ENCODE measurements at places on chromosomes 7 and 10.

- DNase-seq, result no peak
Measured at GRCh38 chr10:93095225-93095624, 21.5 kb downstream of the CYP26A1 start.

GRCh38 chr10:58821752-58822056 is 309.0 kb downstream of the BICC1 start:
- no peak for DNase-seq

DNA sequence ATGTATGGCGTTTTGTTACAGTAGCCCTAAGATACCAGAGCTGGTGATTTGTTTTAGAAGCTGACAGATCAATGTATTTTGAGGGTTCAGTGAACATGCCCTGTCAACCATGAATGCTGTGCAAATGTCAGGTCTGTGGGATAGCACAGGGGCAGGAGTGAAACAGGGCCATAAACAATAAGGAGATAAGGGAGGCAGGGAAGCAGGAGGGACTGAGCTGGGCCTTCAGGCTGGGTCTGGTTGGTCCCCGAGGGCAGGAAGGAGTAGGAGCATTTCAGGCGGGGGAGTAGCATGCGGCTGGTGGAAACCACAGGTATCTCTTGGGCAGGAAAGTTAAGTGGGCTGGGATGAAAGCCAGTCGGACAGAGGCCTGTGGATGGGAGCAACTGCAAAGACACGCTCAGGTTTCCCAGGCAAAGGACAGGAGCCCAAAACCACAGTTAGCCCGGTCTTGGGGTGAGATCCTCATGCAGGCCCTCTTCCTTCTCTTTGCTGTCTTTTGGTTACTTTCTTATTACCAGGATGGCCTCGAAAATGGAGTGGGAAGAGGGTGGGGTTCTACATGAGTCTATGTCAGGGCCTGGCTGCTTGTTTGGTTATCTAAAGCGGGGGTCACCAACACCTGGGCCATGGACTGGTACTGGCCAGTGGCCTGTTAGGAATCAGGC is 69.5 kb upstream of the SEPHS1 start:
- DNase-seq, result no peak

GRCh38 chr7:156889089-156889488 is 3.9 kb downstream of the LMBR1 start:
- DNase-seq, result no peak

GRCh38 chr7:139901901-139902300 is 72.8 kb downstream of the TBXAS1 start:
- no peak for DNase-seq

DNA sequence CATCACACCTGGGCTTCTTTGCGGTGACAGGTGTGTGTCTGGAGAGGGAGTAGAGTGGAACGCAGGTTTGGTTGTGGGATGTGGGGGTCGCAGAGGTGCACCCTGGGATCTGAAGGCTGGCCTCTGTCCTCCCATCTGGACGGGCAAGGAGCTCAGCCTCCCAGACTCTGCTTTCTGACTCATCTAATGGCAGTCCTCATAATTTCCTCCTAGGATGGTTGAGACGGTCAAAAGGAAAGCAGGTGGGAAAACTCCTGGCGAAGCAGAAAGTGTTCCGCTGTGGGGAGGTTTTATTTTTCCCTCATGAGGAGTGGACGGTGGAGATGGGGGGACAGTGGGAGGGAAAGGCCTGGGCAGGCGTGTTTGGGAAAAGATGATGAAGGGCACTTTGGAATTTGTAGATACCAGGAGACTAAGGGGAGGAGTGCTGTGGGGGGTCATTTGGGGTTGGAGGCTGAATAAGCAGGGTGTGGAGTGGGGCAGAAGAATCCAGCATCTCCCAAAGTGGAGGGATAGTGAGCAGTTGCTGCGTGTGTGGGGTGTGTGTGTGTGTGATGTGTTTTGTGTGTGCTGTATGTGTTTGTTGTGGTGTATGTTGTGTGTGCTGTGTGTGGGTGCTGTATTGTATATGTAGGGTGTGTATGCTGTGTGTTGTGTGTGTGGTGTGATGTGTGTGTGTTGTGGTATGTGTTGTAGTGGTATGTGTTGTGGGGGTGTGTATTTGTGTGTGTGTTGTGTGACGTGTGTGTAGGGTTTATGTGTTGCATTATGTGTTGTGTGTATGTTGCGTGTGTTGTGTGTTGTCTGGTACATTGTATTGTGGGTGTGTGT is 97.2 kb upstream of the PODXL start:
- no peak for DNase-seq

- DNase-seq, result peak; percentile 56
Measured at GRCh38 chr7:120988591-120989256, at the start of gene CPED1. Gene CPED1, plus strand, starts transcription at chr7:120988711. Its CDS starts 911 bp downstream, at chr7:120989622.

DNA sequence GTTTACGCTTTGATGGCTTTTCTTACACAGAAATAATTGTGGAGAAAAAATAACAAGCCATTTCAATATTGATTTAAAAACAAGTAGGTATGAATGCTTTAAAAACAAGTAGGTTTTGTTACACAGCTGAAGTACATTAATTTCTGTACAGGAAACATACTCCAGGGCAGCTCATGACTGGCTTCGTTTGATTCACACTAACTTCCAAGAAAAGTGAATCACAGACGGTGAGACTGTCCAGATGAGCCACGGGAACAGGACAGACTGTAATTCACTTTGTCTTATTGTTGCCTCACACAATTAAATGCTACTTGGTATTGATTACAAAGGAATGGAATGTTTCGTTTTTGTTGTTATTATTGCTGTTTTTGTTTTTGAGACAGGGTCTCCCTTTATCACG is 26.6 kb upstream of the SNX10 start:
- DNase-seq, result no peak

DNA sequence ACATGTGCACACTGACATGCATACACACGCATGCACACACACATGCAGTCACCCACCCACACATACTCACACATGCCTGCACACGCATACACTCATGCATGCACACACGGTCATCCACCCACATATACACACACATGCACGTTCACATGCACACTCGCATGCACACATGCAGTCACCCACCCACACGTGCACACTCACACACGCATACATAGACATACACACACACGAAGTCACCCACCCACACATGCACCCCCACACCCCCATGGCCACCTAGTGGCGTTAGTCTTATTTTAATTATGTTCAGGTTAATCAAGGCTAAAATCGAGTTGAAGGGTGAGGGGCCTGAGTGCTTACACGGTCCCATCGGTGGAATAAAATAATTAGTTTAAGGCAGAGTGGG is 96.8 kb downstream of the DNAJB6 start:
- DNase-seq, result no peak

GRCh38 chr7:158375034-158375433 is 212.6 kb downstream of the PTPRN2 start:
- no peak for DNase-seq

- no peak for DNase-seq
Measured at GRCh38 chr10:33231621-33232350, 102.7 kb downstream of the NRP1 start.

DNA sequence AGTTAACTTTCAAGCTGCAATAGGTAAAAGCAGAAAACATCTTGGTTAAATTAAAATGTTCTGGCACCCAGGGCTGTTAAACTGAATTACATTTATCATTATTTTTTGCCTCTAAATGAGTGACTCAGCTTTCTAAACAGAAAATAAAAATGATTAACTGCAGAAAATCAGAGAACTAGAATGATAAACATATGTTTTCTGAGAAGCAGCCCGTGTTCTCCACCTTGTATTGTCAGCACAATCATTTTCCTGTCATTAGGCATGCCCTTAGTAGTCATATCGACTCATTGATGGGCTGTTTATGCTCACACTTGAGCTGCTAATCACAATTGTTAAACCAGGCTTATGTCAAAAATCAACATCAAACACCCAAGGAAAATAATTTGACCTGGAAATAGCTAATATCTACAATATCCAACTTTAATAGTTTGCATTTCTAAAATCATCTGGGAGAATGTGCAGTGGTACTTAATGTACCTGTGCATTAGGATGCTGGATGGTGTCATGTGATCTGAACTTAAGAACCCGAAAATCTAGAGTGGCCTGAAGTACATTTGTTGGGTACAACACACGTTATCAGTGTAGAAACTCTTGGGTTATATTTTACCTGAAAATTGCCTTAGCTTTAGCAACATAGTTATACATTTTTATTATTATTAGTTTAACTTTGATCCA is 2.3 kb downstream of the MDFIC start:
- no peak for DNase-seq

DNA sequence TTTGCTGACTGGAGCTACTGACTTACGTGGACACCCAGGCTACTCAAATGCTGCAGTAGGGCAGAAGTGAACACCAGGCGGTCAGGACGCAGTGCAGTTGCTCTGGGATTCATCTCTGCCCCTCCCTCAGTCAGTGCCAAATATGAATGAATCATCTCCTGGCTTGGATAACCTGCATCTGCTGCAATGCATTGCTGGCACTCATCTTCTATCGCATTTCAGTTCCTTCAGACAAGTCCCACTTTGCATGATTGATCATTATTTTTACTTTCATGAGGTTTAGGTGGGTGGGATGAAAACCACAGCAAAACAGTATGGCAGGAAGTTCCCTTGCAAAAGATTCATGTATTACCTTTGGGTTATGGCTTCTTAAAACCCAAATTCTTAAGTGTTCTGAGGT is 224.6 kb upstream of the NRP1 start:
- no peak for DNase-seq

DNA sequence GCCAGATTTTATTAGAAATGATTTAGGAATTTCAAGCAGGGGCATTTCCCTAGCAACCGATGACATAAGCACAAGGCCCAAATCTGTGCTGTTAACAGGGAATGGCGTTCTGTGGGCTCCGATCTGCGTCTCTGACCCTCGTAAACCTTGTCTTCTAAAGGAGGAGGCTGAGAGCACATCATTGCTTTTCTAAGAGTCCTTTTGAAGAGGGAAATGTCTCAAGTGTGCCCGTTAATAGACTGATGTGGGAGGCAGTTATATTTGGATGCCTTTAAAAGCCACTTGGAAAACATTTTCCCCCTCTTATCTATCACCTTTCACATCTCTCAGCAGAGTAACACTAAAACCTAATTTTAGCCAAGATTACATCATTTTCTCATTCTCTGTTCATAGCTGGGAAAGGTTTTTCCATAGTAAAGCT is 424.1 kb upstream of the GALNT17 start:
- DNase-seq, result no peak

DNA sequence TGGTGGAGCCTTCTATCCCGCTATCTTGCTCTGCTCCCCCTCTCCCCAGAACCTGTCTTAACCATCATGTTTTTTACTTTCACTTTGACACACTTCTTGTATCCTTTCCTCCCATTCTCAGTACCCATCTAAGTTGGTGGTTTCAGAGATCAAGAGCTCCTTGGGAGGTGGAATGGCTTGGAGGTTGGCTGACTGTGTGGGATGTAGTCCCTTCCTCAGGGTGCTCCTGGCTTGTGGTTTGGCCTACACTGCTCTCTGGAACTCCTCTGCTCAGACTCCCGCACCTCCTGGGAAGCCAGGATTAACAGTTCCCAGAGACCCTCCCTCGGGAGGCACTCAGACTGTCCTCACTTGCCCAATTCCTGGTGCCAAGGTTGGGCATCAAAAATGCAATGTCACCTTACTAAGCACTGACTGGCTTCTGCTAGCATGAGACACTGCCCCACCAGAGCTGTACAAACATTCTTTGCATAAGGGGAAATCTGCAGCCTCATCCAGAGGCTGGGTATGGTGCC is 93.1 kb upstream of the NAMPT start:
- no peak for DNase-seq

GRCh38 chr7:121083790-121084251 is 95.3 kb downstream of the CPED1 start:
- DNase-seq, result no peak

DNA sequence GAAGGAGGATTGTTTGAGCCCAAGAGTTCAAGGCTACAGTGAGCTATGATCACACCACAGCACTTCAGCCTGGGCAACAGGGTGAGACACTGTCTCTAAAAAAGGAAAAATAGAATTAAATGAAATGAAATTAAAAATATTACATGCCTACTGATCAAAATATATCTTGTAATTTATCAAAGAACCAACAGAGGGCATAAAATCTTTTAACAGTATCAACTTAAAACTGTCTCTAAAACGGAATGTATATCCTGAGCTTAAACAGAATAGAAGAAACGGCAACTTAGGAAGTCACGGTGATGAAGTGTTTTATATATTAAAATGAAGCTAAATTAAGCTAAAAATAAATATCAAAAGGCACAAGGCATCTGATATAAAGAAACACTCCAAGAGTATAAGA is 78.8 kb downstream of the MTPAP start:
- DNase-seq, result no peak

- DNase-seq, result no peak
Measured at GRCh38 chr7:7438851-7439250, 96.8 kb downstream of the COL28A1 start.

All from hematopoietic multipotent progenitor cell treated with erythropoietin and hydrocortisone succinate and interleukin-3 and kit ligand, for 17 days (in vitro differentiated cells).